Left renal pelvis (tissue), 4 donors: ENCODE measurements at places on chromosomes 16 and 17.

DNA sequence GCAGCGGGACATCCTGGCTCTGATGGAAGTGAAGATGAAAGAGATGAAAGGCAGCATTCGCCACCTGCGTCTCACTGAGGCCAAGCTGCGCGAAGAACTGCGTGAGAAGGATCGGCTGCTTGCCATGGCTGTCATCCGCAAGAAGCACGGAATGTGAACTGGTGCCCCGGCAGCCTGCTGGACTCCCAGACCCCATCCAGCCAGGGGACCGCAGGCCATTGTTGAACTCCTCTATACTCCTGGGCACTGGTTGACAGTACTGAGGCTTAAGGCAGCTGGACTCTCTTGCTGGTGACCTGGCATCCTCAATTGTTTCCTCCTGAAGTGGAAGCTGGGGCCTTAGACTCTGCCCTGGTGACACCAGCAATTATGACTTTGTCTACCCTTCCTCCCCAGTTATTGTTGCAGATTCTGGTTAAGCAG lies 1.2 kb downstream of the THAP11 start:
- no peak for DNase-seq

DNA sequence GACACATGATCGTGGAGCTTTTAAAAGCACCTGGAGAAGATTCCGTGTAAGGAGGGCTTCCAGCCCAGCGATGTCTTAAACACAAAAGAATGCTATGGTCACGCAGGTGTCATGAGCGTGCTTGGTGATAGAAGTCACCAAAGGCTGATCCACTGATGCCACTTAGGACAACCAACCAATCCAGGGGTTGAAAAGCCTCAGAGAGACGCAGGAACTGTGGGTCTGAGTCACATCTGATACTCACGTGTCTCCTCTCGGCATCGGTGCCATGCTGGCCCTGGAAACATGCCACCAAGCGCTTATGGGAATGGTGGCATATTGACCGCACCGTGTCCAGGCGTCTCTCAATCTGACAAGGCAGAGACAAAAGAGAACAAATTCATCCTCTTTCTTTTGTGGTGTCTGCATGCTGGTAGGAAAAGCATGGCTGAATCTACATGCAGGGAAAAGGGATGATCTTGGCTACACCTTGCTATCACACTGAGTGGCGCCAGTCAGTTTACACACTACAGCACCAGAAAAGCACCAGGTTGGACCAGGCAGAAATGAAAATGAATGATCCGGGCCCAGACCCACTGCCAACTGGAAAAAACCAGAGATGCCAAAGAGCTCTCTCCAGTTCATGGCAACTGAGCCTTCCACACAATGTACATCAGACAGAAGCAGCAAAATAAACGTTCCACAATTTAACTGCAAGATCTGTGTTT lies 38.0 kb downstream of the ARHGAP17 start:
- DNase-seq = no peak

GRCh38 chr17:34413443-34414119 lies 50.5 kb upstream of the CCL1 start:
- no peak for DNase-seq

DNA sequence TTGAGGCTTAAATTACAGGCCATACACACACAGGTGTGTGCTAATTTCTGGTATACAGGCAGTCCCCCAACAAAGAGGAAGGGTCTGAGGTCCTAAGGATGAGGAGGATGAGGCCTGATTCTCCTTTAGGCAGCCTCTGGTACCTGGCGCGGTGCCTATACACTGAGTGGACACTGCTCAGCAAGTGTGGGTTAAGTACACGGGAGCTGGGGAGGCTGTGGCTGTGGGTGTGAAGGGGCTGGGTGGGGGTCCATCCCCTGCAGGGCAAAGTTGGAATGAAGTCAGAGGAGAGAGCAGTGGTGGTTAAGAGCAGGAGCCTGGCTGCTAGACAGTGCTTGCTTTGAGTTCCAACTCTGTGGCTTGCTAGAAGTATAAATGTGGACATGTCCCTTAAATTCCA lies 10.9 kb downstream of the MRM1 start:
- DNase-seq = no peak

GRCh38 chr17:50781167-50781566 lies 13.8 kb upstream of the ANKRD40CL start:
- DNase-seq = no peak

GRCh38 chr17:55632236-55632635 lies 90.4 kb downstream of the TMEM100 start:
- DNase-seq = no peak

- DNase-seq = no peak
Measured at GRCh38 chr17:63988741-63989621, 9.2 kb upstream of the PRR29 start.

DNA sequence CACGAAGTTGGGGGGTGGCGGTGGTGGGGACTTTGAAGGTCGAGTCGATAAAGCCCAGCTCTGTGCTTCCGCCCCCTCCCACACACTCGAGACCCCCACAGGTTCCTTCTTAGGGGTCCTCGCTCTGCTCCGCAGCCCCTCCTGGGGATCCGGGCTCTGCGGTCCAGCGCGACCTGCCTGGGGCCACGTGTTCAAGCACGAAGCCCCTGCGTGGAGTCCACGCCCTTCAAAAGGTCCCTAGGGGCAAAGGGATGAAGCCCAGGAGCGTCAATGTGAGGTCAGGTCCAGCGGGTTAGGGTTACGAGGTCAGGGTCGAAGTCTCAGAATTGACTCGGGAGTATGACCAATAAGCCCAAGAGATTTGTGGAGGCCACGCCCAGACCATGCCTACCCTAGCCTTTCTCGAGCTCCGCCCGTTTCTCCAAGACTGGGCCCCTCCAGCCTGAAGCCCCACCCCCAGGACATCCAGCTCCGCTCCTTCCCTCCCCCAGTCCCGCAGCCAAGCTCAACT lies 786 bp upstream of the CACNA1G start:
- no peak for DNase-seq

- no peak for DNase-seq
Measured at GRCh38 chr17:31843070-31843745, 15.8 kb downstream of the COPRS start.

DNA sequence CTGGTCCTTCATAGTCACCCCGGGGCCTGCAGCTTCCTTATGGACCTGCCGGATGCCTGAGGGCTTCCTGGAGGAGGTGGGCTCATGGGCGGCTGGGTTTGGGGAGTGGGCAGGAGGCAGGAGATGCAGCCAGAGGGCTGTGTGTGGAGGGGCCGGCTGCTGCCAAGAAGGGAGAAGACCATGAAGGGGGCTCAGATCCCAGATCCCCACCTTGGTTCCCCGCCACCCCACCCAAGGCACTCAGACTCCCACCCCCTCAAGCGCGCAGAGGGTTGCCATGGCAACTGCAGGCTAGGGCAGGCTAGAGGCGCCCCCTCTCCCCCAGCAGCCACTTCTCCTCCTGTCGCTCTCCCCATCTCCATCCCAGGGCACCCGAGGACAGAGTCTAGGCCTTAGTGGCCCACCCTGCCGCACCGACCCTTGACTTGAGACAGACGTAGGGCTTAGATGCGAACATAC lies 104.5 kb downstream of the CRLF3 start:
- no peak for DNase-seq

- no peak for DNase-seq
Measured at GRCh38 chr17:80650751-80651518, 106.3 kb downstream of the RPTOR start.

GRCh38 chr16:9419161-9419560 lies 327.7 kb downstream of the HAPSTR1 start:
- DNase-seq = no peak

DNA sequence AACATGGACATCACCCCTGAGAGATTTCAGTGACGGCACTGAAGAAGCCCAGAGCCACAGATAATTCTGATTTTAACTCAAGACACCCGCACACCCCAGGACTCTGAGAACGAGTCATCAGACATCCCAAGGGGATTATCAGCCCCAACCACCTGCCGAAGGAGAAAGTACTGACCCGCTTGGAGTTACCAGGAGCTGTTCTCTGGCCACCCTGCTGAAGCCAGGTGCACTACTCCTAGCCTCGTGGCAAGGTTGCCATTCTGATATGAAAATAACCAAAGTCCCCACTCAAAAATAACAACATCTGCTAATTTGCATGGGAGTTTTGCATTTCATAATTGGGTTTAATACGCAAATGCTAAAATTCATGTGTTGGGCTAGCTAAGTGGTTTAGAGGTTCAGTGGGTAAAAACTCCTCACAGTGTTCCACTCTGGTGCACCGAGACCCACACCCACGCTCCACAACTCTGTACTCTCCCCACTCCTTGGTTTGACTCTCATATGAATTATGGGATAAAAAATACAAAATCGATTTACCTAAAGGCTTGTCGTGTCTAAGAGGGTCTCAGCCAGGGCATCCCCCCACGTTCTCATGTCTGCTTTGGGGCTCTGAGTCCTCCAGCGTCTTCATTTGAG lies 143.0 kb upstream of the NOL11 start:
- no peak for DNase-seq

GRCh38 chr17:40478486-40478885 lies 22.9 kb downstream of the TNS4 start:
- no peak for DNase-seq

GRCh38 chr17:28147017-28147416 lies 104.5 kb downstream of the NLK start:
- no peak for DNase-seq

GRCh38 chr16:55534756-55535155 lies 25.9 kb downstream of the LPCAT2 start:
- no peak for DNase-seq

- DNase-seq = no peak
Measured at GRCh38 chr17:60602385-60602742, 2.4 kb downstream of the PPM1D start.

GRCh38 chr17:80455336-80455710 lies 21.1 kb downstream of the NPTX1 start:
- no peak for DNase-seq

DNA sequence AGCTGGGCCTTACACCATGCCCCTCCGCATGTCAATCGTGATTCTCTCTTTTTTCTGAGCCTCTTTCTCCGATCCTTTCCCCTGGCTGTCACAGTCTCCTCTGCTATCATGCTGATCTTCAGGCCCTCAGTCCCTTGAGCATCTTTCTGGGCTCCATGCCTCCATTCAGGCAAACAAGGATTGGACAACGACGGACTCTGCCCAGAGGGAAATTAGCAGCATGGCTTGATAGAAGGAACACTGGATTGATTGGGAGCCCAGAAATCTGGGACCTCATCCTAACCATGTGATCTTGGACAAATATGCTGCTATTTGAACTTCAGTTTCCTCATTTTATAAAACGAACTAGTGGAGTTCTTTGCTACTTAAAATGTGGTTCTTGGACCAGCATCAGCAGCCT lies 19.6 kb upstream of the PHF12 start:
- no peak for DNase-seq

DNA sequence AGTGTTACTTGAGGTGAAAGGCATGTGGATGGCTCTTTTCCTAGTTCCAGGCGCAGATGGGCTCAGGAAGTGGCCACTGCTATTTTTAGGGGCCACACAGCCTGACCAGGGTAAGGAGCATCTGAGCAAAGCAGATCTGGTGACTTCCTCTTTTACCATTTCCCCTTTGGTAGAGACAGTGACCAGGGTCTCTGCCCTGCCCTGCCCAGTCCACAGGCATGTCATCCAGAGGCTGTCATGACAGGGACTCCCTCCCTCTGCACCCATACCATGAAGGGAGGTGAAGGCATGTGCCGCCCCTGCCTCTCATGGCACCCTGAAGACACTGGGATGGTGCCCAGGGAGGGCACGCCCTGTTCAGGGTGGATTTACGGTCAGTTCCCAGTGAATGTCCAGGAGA lies 2.2 kb downstream of the PLA2G15 start:
- no peak for DNase-seq

DNA sequence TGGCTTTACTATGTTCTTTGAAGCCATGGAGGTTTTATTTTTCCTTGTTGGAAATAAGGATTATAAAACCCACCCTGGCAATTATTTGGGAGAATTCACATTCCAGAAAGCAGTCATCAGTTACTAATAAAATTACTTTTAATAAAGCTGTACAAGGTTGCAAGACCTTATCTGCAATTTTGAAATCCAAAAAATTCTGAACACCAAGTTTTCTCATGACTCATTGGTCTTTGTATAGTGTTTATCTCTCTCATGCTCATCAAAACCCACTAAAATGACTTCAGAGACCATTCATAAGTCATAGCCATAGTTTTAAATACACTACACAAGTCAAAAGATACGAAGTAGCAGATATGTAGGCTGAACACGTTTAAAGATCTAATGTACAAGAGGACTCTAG lies 6.0 kb upstream of the KRT38 start:
- no peak for DNase-seq

DNA sequence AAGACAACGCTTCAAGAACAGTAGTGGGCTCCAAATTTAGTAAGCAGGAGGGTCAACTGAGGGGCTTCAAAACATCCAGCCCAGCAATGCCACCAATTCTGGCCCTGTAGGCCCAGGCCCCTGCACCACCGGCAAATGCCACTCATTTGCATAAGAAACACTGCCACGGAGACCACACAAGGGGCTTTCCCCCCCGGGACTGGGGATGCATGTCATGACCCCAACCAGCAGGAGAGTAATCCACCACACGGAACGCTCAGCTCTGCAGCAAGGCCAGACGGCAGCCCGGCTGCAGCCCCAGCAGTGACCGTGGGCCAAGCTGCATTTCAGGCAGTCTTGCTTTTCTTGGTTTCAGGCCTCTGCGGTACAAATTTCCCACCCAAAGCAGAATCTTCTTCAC lies 14.1 kb downstream of the TMEM11 start:
- DNase-seq = no peak

GRCh38 chr16:86593913-86594620 lies 15.7 kb downstream of the FOXL1 start:
- DNase-seq = no peak

DNA sequence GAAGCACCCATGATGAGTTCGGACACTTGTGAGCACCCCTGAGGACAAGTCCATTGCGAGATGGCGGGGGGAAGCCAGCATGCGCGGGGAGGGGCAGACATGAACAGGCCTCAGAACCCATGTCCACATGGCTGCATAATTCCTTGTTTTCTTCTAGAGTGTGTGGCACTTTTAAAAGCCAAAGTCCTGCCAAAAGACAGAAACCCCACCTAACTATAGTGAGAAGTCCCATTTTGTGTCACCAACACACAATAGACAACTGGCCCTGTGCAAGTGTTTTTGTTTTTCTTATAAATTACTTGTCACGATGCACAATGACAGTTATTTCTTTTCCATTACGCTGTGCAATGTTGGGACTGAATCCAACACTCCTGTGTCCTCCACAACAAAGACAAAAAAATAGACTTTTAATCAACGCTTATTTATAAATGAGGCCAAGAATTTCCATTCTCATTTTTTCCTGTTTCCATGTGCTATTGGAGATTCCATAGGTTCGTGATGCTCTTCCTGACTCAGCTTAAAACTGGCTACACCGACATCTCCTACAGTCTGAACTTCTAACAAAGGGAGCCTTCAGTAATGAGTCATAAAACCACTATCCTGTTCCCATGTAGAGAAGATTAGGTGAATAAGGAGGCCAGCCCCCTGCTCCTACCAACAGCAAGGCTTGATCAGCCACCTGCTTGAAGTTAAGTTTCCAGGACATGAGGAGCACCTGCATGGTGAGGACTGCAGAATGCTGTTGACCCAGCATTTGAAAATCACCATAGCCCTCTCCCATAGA lies 98.9 kb downstream of the ZNF423 start:
- DNase-seq = no peak

DNA sequence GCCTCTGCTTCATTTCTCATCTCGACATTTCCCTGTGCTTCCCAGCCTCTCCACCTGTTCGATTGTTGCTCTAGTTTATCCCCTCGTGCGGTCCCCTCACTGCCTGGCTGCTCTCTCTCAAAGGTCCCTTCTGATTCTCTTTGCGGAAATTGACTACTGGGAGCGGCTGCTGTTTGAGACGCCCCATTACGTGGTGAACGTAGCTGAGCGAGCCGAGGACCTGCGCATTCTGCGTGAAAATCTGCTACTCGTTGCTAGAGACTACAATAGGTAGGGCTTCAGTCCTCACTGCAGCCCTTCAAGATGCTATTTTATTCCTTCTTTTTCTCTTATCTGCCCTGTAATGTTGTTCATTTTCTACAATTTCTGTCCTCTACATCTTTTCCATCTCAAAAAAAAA lies 39.4 kb downstream of the DNAH2 start:
- DNase-seq = no peak
